Activated T-cell treated with anti-CD3 and anti-CD28 coated beads, Interleukin-2, amount 50 U/mL, for 72 hours (primary cell): ENCODE measurements at places on chromosomes 5 and 9. TPM values are rescaled to one million over a fixed set of nuclear protein-coding genes. Genes with fewer than 3 reads are reported as not detected.

- no peak for DNase-seq
Observed at GRCh38 chr5:40202814-40203440, 476.8 kb upstream of the PTGER4 start.

DNA sequence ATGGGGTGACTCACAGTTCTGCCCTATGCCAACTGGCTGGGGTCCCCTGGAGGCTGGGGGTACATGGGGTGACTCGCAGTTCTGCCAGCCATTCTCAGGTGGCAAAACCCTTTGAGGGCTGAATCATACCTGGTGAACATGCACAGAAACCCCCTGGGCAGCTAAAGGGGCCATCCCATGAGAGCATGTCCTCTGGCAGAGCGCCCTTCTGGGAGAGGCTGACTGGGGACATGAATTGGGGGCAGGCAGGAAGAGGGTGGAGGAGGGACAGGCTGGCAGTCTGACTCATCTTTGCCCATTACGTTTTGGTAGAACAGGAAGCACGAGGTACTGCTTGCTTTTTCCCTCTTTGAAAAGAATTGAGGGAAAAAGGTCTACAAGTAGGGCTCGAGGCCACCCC, 16.7 kb downstream of the TRAF1 start:
- peak; percentile 70 for DNase-seq

GRCh38 chr5:4212981-4213819, 617.6 kb downstream of the IRX1 start:
- no peak for DNase-seq

GRCh38 chr9:110971705-110972104, 66.6 kb downstream of the LPAR1 start:
- no peak for DNase-seq

SAXO1 gene
- total RNA-seq: not detected

- DNase-seq: no peak
Observed at GRCh38 chr5:16593628-16594027, 23.2 kb downstream of the RETREG1 start.

DNA sequence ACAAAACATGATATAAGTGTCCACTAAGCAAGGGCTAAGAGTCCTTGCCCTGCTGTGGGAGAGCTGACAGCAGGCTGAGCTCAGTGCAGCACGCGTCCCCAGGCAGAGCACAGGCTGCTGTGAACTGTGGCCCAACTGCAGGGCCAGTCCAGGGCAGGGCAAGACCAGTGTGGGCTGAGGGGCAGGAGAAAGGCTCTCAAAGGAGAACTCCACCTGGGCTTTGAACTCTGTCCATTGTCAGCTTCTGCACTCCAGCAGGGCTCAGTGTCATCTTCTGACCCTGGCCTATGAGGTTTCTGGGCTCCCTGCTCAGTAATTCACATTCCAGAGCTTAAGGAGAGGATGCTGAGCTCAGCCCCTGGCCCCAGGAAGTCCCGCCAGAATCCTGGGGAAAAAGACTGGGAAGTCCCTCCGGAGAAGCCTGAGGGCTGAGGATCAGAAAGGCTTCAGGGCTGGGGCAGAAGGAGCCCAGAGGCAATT, 37.4 kb downstream of the LHFPL2 start:
- no peak for DNase-seq

OLFML2A gene
- total RNA-seq: not detected

MCTP1 gene
- total RNA-seq: 0.28 TPM

GRCh38 chr5:10474521-10475075, 32.9 kb downstream of the ROPN1L start:
- no peak for DNase-seq

GRCh38 chr5:80191991-80192398, 63.9 kb downstream of the SERINC5 start:
- DNase-seq: peak; percentile 62

ADAMTS19 gene
- total RNA-seq: not detected

DNA sequence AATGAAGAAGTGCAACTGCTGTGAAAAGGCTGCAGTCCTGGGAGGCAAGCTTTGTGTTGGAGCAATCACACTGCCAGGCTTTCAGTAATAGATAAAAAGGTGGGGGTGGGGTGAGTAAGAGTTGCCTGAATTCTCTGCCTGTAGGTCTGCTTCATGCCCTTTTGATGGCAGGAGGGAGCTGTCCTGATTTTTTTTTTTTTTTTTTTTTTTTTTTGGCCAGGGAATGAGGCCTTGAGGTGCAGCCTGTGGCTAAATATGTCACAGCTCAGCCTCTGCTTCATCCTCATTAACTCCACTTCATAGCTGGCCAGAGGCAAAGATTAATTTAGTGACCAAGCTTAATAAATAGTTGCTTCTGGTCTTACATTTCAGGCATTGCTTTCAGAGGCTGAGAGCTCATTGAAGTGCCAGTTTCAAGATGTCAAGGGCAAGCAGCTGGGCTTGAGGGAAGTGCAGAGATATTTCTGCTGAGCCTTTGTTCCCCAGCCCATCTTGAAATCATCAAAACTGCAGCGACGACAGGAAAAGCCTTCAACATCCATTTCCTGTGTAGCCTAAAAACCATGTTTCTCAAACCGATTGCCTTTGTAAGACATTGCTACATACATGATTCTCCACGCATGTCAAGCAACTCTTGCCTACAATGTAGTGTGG, 134.7 kb downstream of the MACIR start:
- no peak for DNase-seq

GRIA1 gene
- total RNA-seq: not detected

DNA sequence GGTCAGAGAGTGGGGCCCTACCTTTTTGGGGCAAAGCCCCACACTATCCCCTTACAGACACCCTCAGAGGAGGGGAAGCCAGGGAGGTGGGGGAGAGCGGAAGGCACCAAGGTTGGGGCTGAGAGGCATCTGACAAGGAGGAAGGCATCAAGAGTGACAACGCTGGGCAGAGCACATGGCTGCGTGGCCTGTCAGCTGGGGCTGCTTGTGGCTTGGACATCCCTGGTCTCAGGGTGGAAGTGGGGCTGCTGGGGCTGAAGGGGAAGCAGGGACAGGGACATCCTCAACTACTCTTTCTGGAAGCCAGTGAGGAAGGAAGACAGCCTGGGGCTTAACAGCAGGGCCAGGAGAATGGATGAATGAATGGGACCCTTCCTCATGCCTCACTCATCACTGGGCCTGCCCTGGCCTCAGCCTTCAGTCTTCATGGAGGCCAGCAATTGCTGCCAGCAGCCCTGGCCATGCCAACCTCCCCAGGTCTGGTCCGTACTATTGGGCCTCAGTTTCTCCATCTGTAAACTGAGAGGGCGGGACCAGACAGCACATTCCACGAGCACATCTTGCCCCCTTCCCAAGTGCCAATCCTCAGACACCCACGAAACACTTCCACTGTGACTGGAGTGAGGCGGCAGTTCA, 993 bp upstream of the RALGDS start:
- no peak for DNase-seq

TCF7 gene
- 265 TPM for total RNA-seq

DNA sequence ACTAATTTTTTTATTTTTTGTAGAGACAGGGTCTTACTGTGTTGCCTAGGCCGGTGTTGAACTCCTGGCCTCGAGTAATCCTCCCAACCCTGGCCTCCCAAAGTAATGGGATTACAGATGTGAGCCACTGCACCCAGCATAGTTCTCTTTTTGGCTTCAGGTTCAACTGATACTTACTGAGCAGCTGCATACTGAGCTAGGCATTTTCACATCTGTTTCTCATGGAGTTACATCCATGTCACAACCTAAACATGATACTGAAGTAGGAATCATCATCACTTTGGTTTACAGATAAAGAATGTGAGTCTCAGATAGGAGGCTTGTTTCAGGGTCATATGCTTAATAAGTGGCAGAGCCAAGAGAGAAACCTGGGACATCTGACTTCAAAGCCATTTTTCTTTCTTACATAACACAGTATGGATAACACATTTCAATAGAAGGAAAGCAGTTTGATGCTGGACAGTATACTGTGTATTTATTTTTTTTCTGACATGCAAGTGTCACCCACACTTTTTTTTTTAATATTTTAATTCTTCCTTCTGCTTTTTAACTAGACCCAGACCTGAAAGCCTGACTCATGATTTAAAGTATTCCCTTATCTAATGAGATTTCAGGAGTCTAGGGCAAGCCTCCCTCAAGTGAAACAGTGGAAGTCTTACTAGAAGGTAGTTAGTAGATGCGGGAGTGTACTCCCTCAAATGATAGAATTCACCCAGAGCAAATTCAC, 90.8 kb downstream of the HACD4 start:
- DNase-seq: no peak
